ENCODE measurements at places on chromosomes 1 and 21. TPM values are rescaled to one million over a fixed set of nuclear protein-coding genes. Genes with fewer than 3 reads are reported as not detected.

KLHDC8A gene
- 0.79 TPM for total RNA-seq

OVAAL gene
- total RNA-seq: not detected

CA6 gene
- total RNA-seq: not detected

DYRK3 gene
- total RNA-seq: 9.0 TPM

PLA2G2F gene
- total RNA-seq: not detected

SGIP1 gene
- total RNA-seq: not detected

ASCL5 gene
- total RNA-seq: 0.13 TPM

DDR2 gene
- total RNA-seq: 0.21 TPM

KCNJ9 gene
- not detected for total RNA-seq

DIO1 gene
- not detected for total RNA-seq

RGL1 gene
- 0.71 TPM for total RNA-seq

UTS2 gene
- total RNA-seq: not detected

MYOG gene
- total RNA-seq: not detected

LCE1F gene
- total RNA-seq: not detected

AKNAD1 gene
- 1.6 TPM for total RNA-seq

AIM2 gene
- not detected for total RNA-seq

CLCNKB gene
- total RNA-seq: not detected

CRYBG2 gene
- total RNA-seq: 1.3 TPM

REN gene
- not detected for total RNA-seq

All from A549 treated with Mapracorat at 1 μM for 4 hours (cell line).